ENCODE measurements at places on chromosomes 3 and 15.

DNA sequence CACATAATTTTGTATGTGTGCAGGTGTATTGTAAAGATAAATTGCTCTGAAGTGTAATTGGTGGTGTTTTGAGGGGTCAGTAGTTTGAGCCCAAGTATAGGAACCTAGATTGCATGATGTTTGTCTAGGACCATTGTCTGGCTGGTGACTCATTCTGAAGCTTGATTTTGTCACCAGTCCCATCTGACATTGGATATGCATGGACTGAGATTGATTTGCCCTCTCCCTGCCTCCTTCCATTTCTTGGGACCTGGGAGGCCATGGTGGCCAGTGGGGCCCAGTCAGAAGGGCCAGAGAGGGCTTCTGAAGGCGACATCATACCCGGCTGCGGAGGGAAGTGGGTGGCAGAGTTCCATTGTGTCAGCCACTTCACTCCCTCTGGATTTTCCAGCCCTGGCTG, 62.3 kb downstream of the PDIA5 start:
- no peak for DNase-seq

DNA sequence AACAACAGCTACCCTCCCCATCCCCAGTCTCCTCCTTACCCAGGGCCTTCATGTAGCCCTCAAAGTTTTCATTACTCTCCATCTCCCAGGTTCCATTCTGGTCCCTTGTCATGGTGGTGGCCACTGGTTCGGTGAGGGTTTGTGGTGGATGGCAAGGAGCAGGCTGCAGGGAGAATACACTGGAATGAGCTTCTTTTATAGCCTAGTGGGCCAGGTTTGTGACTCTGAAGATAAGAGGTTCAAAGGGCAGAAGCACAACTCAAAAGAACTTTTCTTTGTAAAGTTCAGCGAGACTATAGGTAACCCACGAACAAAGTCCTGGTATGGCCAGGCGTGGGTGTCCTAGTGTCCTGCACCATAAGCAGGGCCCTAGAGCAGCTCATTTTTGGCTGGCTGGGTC, at the start of gene RBP2:
Gene RBP2 (minus strand): TSS at position 169 of the 400 bp plus-strand sequence. CDS start 57 bp downstream, at position 112.
- DNase-seq, result no peak

GRCh38 chr3:142904639-142905436, 16.0 kb upstream of the PCOLCE2 start:
- no peak for DNase-seq

- DNase-seq, result no peak
Observed at GRCh38 chr15:65342493-65342892, 35.3 kb downstream of the IGDCC3 start.

DNA sequence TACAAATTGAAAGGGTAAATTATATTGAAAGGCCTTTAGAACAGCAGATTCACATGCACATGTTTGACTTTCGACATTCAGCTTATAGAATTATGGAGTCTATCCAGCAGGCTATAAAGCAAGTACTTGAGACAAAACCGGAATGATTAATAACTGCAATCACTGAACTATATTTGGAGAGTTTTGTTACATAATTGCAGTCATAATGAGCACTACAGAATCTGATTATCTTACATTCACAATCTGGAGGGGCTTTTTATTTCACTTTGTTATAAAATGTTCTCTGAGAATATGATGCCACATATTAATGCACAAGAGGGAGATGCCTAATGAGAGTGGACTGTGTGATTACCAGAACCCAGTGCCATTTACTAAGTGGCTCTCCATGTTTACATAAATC, 64.3 kb downstream of the NSUN3 start:
- peak; percentile 72 for DNase-seq

DNA sequence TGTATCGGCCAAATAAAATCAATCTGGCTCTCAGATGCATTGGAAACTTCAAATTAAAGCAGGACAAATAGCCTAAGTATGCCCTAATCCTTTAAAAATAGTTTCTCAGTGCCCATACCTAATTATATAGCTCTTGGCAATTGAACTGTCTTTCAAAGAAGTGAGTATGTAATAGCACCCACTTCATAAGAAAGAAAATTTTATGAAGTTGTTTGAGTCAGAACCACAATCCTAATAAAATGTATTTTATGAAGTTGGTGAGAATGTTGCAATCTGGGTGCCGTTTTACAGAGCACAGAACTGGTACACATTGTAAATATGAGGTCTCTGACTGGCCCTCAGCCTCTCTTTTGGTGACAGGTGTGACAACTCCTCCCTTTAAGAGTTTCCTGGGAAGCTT, 45.4 kb downstream of the EPHB1 start:
- no peak for DNase-seq

DNA sequence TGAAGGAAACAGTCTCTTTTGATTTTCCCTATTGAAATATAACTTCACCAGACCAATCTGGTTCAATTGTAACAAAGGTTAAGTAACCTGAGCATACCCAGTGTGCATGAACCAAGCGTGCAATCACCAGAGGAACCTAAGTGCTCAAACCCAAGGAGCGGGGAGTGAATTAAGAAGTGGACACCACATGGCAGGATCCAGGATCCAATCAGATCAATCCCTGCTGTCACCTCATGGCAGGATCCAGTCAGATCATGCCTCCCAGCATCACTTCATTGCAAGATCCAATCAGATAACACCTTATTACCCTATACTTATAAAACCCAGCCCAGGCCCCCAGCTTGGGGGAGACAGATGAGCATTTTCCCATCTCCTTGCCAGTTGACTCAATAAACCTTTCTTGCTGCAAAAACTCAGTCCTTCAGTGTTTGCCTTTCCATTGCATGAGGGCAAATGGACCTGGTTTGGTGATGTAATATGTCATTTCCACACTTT, 38.9 kb upstream of the RNU6-1 start:
- DNase-seq, result no peak

GRCh38 chr3:56654460-56654859, 28.6 kb downstream of the TASOR start:
- no peak for DNase-seq

GRCh38 chr3:155846119-155846518, 8.1 kb downstream of the SLC33A1 start:
- no peak for DNase-seq

DNA sequence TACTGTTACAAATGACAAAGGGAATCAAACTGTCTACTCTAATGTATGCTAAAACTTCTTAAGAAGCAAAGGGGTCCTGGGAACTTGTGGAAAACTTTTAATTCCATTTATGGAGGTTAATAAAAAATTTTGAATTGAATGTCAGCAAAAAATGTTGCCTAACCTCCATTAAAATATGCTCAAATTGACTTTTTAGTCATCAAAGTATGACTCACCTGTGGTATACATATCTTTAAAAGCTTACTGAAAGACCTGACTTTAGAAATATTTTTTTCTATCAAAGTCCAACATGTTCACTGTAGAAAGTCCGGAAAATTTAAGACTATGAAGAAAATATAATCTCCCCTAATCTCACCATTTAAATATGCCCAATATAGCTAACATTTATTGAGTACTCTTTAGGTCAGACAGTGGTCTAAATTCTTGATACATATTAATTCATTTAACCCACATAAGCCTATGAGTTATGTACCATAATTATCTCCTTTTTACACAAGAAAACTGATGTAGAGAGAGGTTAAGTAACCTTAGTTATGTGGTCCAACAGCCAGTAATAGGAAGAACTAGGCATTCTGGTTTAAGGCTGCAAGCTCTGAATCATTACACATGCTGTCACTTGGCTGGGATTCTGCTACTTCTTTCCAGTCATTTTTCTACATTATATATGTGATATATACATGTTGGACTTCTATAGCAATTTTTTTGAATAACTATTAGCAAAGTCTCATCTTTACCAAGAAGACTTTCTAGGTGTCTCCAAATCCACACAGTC, 83.6 kb downstream of the PDZRN3 start:
- no peak for DNase-seq

GRCh38 chr3:179526989-179527391, 35.7 kb upstream of the ACTL6A start:
- DNase-seq, result peak; percentile 72

- DNase-seq, result no peak
Observed at GRCh38 chr15:90945091-90945490, 9.6 kb upstream of the RCCD1 start.

DNA sequence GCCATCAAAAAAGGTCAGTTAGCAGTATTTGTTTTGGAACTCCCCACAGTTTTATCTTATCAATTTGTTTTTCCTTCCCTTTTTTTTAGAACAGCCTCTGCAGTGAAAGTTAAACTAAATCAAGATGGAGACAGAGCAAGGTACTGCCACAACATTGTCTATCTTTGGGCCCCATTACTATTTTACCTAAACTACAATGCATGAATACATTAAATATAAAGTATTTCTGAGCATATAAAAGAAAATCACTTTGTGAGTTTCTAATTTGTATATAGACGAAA, 139.5 kb downstream of the MEIS2 start:
- DNase-seq, result no peak

GRCh38 chr3:45742461-45743089, 53.4 kb downstream of the SACM1L start:
- DNase-seq, result no peak

DNA sequence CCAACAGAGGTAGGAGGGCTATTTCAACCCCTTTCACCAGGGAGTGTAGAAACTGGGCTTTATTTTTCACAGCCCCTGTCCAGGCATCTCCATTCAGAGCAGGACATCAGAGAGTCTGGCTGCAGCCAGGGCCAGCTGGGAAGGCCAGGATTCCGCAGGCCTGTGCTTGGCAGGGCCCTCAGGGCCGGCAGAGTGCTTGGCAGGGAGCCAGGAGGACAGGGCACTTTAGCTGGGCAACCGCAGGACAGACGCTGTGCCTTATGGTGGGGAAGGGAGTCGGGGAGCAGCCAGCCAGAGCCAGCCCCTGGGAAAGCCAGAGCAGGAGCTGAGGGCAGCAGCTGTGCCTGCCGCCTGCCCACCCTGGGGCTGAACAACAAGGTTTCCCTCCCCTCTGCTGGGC, 34.5 kb upstream of the IQCF6 start:
- no peak for DNase-seq

GRCh38 chr15:60804986-60805949, 326.3 kb upstream of the ICE2 start:
- peak; percentile 77 for DNase-seq
